Smooth muscle cell of the brain vasculature (primary cell): ENCODE measurements at places on chromosomes 6 and 20.

- no peak for DNase-seq
These were observed 50.0 kb downstream of the GJA10 start for GRCh38 chr6:89944181-89944755.

- DNase-seq, result peak; percentile 79
These were observed 125.1 kb downstream of the SNX5 start for GRCh38 chr20:17843246-17844132.

DNA sequence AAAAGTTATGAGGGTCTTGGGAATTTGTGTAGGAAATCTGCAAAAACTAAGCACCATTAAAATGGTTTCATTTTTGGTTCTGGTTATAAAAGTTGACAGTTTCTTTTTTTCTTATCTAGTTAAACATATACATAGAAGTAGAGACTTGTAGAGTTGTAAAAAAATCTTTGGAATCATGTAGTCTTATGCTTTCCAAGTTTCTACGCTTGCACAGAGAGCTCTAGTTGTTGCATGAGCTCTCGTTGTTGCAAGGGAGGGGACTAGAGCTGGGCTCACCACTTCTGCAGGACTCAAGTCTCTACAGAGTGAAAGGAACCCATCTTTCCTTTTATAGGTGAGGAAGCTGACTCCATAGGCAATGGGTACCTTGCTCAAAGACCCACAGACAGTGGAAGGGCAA, 21.6 kb upstream of the CCN2 start:
- no peak for DNase-seq

- no peak for DNase-seq
These were observed 11.8 kb upstream of the CAP2 start for GRCh38 chr6:17381424-17382147.

DNA sequence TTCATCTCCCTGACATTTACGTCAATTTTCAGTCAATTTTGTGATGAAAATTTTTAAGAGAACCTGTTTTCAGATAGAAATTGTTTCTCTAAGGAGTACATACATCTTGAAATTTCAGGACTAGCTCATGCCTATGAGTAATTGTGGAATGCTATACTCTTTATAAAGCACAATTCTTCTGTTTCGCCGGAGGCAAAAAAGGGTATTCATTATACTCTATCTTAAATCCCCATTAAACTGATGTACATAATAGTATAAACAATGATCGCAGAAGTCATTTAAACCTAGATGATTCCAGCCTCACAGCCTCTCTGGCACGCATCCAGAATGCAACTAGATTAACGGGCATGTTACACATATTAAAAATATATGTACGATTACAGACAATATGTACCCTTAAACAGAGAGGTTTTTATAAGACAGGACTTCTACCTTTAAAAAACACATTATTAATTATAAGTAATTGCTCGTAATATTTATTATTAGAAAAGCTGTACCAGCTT, 62.6 kb downstream of the NRSN1 start:
- DNase-seq, result no peak

- no peak for DNase-seq
These were observed at the start of gene CNR1 for GRCh38 chr6:88165844-88166492. TSS of gene CNR1 (minus strand) at chr6:88166347. CDS start at chr6:88145274, 21,073 bp downstream.

DNA sequence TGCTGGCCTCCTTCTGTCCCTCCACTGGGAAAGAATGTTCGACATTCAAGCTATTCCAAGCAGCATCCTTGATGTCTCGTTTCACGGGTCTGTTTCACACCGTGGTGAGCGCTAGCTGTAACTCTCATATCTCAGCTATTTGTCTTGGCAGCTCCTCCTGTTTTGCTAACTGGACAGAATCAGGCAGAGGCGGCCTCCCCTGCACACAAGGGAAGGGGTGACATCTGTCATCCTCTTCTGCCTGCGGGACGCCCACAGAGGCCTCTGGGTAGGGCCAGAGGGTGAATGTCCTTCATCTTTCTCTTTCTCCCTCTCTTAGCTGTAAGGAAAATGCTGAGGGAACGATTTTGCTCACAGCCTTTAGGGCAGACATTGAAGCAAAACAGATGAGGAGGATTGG, 232.8 kb upstream of the GMDS start:
- DNase-seq, result peak; percentile 24

- DNase-seq, result no peak
These were observed 66.0 kb upstream of the SYNDIG1 start for GRCh38 chr20:24403406-24403805.

- no peak for DNase-seq
These were observed 39.7 kb upstream of the COL10A1 start for GRCh38 chr6:116165596-116165995.

- no peak for DNase-seq
These were observed 222.9 kb downstream of the TTLL2 start for GRCh38 chr6:167547751-167548150.
